ENCODE measurements at places on chromosomes 11 and 22.
A peak's percentile ranks its signal among the peaks of the same experiment; 100 is the strongest.

GRCh38 chr22:20550851-20551744, 43.7 kb downstream of the MED15 start:
- DNase-seq = no peak

GRCh38 chr22:22968366-22968765, 80.8 kb downstream of the IGLL5 start:
- no peak for DNase-seq

DNA sequence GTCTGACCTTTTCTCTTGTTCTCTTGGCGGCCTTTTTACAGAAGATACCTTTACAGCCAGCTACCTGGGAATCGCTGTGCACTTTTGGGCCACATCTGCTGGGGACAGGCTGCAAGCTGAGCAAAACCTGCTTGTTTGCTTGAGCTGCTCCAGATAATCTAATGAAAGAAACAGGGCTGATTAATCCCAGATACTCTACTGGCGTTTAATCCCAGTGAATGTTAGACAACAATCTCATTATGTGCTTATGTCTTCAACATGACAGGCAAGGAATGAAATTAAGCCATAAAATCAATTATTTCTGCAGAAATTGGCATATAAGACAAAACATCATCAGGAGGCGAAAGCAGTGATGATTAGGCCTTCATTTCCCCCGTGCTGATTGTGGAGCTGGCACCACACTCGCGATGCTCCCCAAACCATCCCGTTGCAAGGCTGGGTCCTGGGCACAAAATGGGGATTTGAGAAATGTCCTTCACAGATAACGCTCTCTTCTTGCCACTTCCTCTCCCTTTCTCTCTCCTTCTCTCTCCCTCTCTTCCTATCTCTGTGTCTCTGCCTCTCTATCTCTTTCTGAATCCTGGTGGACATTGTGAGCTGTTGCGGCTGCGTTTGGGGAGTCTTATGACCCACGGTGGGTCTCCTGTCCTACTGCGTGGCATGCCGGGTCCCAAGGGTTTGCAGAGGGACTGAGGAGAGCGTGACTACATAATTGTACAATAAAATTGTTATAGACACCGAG, 1053.8 kb downstream of the TBC1D22A start:
- no peak for DNase-seq

GRCh38 chr11:7546324-7546791, 32.6 kb downstream of the PPFIBP2 start:
- DNase-seq = no peak

DNA sequence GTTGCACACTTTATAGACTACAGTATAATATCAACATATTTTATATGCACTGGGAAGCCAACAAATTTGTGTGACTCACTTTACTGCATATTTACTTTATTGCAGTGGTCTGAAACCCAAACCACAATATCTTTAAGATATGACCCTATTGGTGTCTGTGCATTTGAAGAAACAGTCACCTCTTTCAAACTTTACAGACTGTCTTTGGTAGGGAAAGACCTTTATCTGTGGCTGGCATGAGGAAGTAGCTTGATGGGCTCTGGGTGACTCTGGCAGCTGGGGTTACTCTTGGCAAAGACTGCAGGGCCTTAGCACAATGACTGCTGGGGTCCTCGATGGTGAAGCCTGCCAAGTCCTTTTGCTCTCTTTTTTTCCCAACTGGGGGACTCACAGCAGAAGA, 21.3 kb upstream of the ABTB2 start:
- no peak for DNase-seq

- peak; percentile 34 for DNase-seq
These were observed 20.9 kb downstream of the SERGEF start for GRCh38 chr11:17991783-17992433.

- no peak for DNase-seq
These were observed 32.8 kb upstream of the CCDC90B start for GRCh38 chr11:83318931-83319330.

GRCh38 chr11:33257160-33257896, at the start of gene HIPK3:
HIPK3 (plus strand) TSS chr11:33257381.
- DNase-seq = no peak

GRCh38 chr11:134661660-134662059, 249.6 kb upstream of the B3GAT1 start:
- no peak for DNase-seq

DNA sequence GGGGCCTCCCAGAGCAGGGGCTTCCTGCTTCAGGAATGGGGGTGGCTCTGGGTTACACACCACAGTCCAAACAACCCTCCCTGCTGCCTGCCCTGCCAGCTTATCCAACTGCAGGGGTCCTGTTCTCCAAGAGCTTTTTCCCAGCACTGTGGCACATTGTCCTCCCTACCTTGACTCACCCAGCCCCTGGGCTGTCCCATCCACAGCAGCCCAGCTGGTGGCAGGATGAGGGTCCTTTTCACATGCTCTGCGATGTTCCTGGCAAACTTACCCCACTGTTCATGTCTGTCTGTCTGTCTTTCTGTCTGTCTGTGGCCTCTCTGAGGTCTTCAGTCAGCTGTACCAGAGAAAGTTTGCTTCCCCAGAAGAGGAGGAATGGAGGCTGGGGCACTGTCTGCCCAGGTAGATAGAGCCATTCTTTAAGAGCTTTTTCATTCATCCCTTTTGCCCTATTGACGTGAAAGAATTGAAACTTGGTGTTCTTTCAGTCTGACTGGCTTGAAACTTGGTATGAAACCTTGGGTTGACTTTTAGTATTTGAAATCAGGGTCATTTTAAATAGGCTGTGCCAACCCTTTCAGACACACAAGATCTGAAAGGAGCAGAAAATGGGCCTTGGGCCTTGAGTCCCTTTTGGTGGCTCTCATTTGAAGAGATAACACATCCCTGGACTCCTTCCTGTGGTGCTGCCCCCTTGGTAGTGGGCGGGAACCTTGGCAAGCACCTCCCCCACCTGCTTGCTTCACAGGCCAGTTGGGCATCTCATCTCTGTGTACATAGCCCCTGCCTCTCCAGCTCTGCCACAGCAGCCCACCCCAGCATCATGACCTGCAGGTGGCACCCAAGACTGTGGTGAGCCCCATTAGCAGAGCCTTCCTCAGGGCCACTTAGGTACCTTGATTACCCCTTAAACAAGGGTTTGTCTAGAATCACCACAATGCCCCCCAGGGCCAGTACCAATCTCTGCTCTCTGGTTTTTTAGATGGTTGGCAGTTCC, 74.6 kb upstream of the SUSD2 start:
- DNase-seq = no peak

DNA sequence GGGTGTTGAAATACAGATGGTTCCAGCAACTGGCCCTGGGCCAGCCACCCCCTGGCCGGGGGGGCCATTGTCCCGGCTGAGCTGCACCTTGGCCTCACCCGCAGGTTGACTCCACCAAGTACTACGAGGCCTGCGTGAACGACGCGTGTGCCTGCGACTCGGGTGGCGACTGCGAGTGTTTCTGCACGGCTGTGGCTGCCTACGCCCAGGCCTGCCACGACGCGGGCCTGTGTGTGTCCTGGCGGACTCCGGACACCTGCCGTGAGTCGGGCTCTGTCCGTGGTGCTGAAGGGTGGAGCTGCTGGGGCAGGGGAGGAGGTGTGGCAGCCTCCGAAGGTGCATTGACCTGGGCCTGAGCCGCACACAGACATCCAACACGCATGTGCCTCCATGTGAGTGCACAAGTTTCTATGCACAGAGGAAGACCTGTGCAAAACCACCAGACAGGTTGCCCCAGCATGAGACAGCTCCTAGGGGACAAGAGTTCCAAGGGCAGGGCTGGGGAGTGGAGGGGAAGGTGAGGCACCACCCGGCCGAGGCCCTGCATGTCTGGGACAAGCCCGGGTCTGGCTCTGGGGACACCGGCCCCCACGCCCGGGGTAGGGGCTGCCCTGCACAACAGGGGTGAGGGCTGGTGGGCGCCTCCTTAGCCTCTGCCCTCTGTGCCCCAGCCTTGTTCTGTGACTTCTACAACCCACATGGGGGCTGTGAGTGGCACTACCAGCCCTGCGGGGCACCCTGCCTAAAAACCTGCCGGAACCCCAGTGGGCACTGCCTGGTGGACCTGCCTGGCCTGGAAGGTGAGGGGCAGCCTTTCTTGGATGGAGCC, 16.1 kb downstream of the MUC5B start:
- DNase-seq = no peak

- no peak for DNase-seq
These were observed 2.1 kb upstream of the RAG2 start for GRCh38 chr11:36600180-36600579.

- no peak for DNase-seq
These were observed 2.5 kb downstream of the SLC22A25 start for GRCh38 chr11:63240791-63241379.

Measured in glomerular endothelial cell (primary cell).